ENCODE measurements at places on chromosomes 12 and 14. TPM values are rescaled to one million over a fixed set of nuclear protein-coding genes. Genes with fewer than 3 reads are reported as not detected.

A2ML1 gene
- total RNA-seq = not detected

DLK1 gene
- total RNA-seq = not detected

CLEC4E gene
- not detected for total RNA-seq

- peaks cover 20% of the 10 kb centered on the region for H3K4me1 ChIP-seq
- no peak for DNase-seq
- H3K36me3 ChIP-seq = peaks cover 2% of the 10 kb centered on the region
- H3K27me3 ChIP-seq = no peaks in the 10 kb centered on the region
- no peak overlapping the region for H3K4me3 ChIP-seq
Measured at GRCh38 chr12:109483346-109483745, 5.9 kb downstream of the UBE3B start.

DNA sequence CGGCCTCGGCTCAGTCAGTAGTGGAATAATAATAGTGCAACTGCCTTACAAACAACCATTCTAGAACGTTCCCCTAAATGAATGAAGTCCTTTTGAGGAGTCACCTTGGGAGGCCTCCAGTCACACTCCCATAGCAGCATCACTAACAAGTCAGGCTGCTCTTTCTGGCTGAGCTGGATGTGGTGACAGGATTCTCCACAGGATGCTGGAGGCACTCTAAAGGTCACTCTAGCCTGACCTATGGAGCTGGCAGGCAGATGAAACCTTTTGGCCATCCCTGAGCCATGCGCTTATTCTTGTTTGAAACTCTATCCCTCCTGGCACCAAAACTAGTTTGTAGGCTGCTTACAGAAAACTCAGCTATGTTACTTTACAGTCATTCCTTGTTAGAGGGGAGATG is 17.9 kb upstream of the TFCP2 start:
- no peak for DNase-seq
- no peaks in the 10 kb centered on the region for H3K36me3 ChIP-seq
- no peak overlapping the region for H3K27ac ChIP-seq
- no peak overlapping the region for H3K4me3 ChIP-seq
- H3K4me1 ChIP-seq = no peaks in the 10 kb centered on the region

DNA sequence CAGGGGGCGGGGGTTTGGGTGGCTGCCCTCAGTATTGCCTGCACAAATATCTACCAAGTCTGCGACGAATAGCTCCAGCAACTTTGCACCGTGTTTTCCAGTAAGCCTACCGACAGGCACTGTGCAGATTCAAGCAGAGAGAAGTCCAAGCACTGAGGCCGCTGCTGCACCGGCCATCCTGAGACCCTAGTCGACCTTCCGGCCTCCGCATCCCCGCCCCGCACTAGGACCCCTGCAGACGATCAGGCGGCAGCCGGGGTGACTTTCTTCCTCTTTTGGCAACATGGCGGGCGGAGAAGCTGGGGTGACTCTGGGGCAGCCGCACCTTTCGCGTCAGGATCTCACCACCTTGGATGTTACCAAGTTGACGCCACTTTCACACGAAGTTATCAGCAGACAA is at the start of gene EIF2S3B:
Gene EIF2S3B (plus strand): TSS at position 271 of the 400 bp plus-strand sequence. CDS start 13 bp downstream, at position 284.
- H3K27me3 ChIP-seq = peaks cover 13% of the 10 kb centered on the region
- peaks cover 9% of the 10 kb centered on the region for H3K36me3 ChIP-seq
- DNase-seq = no peak

- H3K36me3 ChIP-seq = no peaks in the 10 kb centered on the region
- no peak for DNase-seq
- H3K27ac ChIP-seq = no peak overlapping the region
- H3K4me1 ChIP-seq = peaks cover 20% of the 10 kb centered on the region
Measured at GRCh38 chr12:32201096-32201495, 94.4 kb downstream of the BICD1 start.

- H3K36me3 ChIP-seq = peaks cover 11% of the 10 kb centered on the region
- H3K4me3 ChIP-seq = no peak overlapping the region
- DNase-seq = no peak
- no peaks in the 10 kb centered on the region for H3K27me3 ChIP-seq
- H3K27ac ChIP-seq = peak overlapping the region; percentile 63
Measured at GRCh38 chr12:89250213-89250612, 102.1 kb downstream of the DUSP6 start.

- H3K4me1 ChIP-seq = no peaks in the 10 kb centered on the region
- H3K36me3 ChIP-seq = no peaks in the 10 kb centered on the region
- no peak for DNase-seq
- no peak overlapping the region for H3K4me3 ChIP-seq
Measured at GRCh38 chr14:82854131-82854530, 1320.5 kb upstream of the SEL1L start.

GRCh38 chr14:49460662-49461061 is 125.5 kb downstream of the RPS29 start:
- no peak overlapping the region for H3K27ac ChIP-seq
- no peaks in the 10 kb centered on the region for H3K27me3 ChIP-seq
- no peaks in the 10 kb centered on the region for H3K4me1 ChIP-seq
- no peak overlapping the region for H3K4me3 ChIP-seq

- peaks cover 28% of the 10 kb centered on the region for H3K4me1 ChIP-seq
- peak overlapping the region; percentile 80 for H3K27ac ChIP-seq
- no peak for DNase-seq
- no peaks in the 10 kb centered on the region for H3K27me3 ChIP-seq
- H3K4me3 ChIP-seq = peak overlapping the region; percentile 59
Measured at GRCh38 chr14:20428010-20428365, 8.0 kb downstream of the KLHL33 start.

DNA sequence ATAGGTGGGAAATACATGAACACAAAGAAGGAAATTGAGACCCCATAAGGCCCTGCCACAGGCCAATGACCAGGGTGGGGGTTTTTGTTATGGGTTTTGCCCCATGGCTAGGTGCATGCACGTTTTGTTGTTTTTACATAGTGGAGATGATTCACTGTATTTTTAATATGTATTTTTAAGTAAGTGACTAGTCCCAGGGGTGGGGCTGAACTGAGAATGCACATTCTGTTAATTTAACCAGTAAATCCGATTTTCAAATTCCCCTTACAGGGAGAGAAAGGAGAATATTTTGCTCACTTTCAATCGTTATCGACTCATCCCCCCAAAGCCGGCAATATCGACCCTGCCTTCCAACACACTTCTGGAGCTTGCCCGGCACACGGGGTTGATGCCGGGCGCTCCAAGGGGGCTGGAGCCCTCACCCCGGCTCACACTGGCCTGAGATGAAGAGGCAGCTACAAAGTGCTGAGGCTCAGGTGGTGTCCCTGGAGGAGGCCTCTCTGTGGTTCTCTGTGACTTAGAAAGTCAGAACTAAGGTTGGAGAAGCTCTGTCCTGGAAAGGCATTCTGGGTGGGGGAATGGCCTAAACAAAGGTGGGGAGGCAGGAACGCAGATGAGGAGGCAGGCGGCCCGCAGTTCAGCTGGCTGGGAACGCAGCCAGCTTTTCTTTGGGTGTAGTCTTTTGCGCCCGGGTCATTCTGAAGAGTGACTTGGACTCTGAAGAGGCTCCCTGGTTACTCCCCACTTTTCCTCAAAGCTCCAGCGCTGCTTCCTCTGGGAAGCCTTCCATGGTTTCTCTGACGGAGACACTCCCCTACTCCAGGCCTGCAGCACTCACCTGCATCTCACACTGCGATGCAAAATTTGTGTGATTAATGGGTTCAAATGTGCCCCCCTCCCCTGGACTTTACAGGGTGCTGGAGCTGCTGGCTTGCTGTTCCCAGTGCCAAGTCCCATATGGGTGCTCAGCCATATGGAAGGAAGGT is 50.7 kb upstream of the DLK1 start:
- H3K4me1 ChIP-seq = peaks cover 9% of the 10 kb centered on the region
- H3K36me3 ChIP-seq = no peaks in the 10 kb centered on the region
- H3K27me3 ChIP-seq = peaks cover 30% of the 10 kb centered on the region

- H3K27me3 ChIP-seq = peaks cover 11% of the 10 kb centered on the region
- H3K36me3 ChIP-seq = peaks cover 5% of the 10 kb centered on the region
- no peak for DNase-seq
- peak overlapping the region; percentile 24 for H3K4me3 ChIP-seq
- H3K27ac ChIP-seq = no peak overlapping the region
- H3K4me1 ChIP-seq = peaks cover 15% of the 10 kb centered on the region
Measured at GRCh38 chr12:122866950-122867607, 28.8 kb downstream of the VPS37B start.

DNA sequence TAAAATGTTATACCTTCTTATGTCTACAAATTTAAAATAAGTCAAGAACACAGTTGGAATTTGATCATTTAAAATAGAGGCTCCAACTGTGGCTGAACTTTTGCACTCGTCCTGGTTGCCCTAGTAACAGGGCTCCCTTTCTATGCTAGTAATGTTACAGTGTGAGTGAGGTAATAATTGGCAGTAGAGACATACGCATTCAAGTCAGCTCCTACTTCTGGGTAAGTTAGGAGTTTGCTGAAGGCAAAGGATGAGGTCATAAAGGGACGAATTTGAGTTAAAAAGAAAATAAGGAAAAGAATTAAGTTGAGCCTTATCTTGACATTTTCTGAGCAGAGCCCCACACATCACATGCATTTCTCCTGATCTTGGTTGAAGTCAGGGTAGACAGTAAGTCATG is 129.1 kb downstream of the TMEM117 start:
- H3K4me3 ChIP-seq = no peak overlapping the region
- H3K4me1 ChIP-seq = no peaks in the 10 kb centered on the region
- no peaks in the 10 kb centered on the region for H3K36me3 ChIP-seq
- no peak overlapping the region for H3K27ac ChIP-seq
- H3K27me3 ChIP-seq = no peaks in the 10 kb centered on the region

- no peak for DNase-seq
- H3K4me1 ChIP-seq = peaks cover 23% of the 10 kb centered on the region
- no peaks in the 10 kb centered on the region for H3K36me3 ChIP-seq
- no peak overlapping the region for H3K4me3 ChIP-seq
- H3K27ac ChIP-seq = no peak overlapping the region
Measured at GRCh38 chr14:91885839-91886238, 18.5 kb upstream of the TC2N start.

DNA sequence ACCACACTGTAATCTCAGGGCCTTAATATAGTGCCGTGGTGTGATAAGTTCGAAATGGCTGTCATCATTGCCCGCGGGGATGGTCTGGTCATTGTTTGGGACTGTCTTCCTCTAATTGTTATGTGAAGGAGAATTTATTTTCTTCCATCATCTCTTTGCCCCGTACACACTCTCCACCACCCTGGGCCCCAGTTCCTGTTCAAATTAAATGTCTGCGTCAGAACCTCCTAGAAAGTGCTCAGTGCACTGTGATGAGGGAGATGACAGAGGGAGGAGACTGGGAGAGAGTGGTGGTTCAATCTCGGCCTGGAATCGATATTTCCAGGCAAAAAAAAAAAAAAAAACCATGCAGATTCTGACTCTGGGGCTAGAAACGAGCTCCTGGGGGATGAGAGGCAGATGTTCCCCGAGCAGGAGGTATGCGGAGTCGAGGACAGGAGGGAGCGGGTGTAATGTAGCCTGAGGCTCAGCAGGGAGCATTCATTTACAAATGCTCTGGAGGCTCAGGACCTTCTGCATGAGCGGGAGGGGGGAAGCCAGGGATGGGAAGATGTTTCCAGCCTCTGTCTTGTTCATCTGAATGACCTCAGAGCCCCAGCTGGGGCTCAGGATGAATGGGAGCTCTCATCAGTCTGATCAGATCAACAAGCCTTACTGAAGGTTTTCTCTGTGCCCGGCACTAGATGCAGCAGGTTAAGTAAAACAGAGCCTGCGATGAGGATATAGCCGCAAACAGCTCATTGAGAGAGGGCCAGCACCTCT is 219.5 kb downstream of the TBX5 start:
- H3K27me3 ChIP-seq = peaks cover 13% of the 10 kb centered on the region
- no peaks in the 10 kb centered on the region for H3K4me1 ChIP-seq
- H3K36me3 ChIP-seq = no peaks in the 10 kb centered on the region
- no peak overlapping the region for H3K27ac ChIP-seq
- no peak for DNase-seq
- no peak overlapping the region for H3K4me3 ChIP-seq

DNA sequence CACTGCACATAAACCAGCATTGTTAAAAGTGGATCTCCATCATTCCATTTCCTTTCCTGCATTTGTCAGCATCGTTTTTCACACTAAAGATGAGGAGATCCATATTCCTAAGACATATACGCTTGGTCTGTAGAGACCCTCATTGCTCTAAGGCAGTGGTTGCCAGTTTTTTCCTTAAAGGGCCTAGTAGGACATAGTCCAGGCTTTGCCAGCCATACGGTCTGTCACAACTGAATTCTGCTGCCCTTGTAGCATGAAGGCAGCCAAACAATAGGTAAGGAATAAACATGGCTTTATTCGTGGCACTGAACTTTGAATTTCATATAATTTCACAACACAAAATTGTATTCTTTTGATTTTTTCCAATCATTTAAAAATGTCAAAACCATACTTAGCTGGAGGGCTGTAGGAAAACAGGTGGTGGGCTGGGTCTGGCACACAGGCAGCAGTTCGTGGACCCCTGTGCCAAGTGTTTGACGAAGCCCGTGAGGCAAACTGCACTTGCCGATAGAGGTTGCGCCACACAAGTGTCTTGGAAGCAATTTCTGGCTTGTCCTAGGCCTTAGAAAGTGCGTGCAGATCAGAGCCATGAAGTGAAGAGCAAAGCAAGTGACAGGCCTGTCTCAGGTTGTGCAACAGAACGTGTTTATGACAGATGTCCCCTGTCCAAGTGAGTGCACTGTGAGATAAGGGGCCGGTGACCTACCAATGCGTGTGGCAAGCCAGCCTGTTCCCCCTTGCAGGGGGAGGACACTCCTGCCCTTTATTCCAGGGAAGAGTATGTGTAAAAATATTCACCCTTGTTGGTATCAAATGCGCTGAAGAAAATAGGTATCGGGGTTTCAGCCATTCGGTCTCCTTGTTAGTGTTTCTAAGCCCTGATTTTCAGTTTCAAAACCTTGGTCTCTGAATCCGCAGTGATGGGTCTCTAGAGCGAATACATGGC is 916 bp upstream of the CHPT1 start:
- H3K27me3 ChIP-seq = no peaks in the 10 kb centered on the region
- peak; percentile 5 for DNase-seq
- H3K4me3 ChIP-seq = peak overlapping the region; percentile 94

DNA sequence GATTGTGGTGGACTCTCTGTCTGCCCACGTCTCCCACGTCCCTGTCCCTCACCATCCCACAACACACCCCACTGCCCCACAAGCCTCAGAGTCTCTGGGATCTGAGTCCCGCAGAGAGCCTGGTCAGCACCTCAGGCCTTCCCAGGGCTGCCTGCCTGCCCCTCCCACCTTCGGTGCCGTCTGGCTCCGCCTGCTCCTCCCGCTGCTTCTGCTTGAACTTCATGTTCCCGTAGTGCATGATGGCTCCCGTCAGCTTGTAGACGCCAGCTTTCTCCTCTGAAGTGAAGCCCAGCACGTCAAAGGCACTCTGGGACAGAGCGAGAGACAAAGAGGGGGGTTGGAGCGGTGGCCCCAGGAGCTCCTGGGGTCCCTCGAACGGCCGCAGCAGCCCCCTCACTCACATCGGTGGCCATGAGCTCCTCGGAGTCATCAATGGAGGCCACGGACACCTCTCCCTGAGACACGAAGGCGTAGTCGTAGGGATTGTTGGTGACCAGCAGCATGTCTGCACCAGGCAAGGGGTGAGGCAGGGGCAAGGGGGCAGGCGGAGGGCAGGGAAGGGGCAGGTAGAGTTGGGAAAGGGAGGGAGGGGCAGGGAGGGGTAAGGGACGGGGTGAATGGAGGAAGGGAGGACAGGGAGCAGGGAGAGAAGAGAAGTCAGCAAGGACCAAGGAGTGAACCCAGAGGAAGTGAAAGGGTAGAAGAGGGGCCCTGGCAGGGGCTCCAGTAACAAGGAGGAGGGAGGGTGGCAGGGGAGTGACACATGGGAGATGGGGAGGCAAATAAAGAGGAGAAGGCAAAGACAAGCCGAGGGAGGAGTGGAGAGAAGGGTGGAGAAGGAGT is 5.6 kb downstream of the MYH6 start:
- no peak overlapping the region for H3K27ac ChIP-seq
- peaks cover 9% of the 10 kb centered on the region for H3K27me3 ChIP-seq
- no peaks in the 10 kb centered on the region for H3K36me3 ChIP-seq
- H3K4me3 ChIP-seq = no peak overlapping the region
- H3K4me1 ChIP-seq = no peaks in the 10 kb centered on the region

Data from activated T-cell treated with anti-CD3 and anti-CD28 coated beads, Interleukin-2, amount 50 U/mL, for 72 hours (primary cell).